H9 (cell line): ENCODE measurements at places on chromosomes 11 and 22. TPM values are rescaled to one million over a fixed set of nuclear protein-coding genes. Genes with fewer than 3 reads are reported as not detected.

GALR3 gene
- total RNA-seq = 0.31 and 0.59 TPM in 2 replicates

SLC22A6 gene
- total RNA-seq = not detected in 2 replicates

IFITM1 gene
- total RNA-seq = 498 and 500 TPM in 2 replicates

- no peak for DNase-seq
Observed at GRCh38 chr11:71140206-71140919, 112.0 kb downstream of the SHANK2 start.

DNA sequence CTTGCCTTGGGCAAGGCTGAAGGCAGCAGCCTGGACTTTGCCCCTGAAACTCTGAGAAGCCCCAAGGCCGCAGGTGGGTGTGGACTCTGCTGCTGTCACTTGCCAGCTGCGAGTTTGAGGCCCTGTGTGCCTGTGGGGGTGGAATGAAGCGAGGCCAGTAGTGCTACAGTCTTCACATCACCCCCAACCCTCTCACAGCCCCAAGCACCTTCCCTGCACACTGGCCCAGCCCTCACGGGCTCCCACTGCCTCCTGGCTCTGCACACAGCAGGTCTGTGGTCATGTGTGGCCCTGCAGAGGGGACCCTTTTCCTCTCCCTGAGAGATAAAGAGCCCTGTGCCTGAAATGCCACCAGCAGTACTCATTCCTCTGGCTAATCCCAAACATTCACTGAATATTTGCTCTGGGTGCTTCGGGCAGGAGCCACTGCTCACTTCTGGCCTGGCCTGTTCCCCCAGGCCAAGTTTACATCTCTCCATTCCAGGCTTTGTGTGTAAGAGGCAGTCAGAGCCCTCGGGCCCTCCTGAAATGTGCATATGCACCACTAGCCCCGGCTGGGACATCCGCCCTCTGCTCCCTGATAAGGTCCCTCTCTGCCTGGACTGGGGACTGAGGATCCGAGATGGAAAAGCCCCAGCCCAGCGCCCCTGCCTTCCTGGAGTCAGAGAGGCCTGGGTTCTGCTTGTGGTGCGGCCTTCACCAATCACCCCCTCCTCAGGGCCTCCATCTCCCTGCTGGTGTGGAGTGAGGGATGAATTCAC, 17.7 kb downstream of the MGAT3 start:
- peak; percentile 86 for DNase-seq

- DNase-seq = no peak
Observed at GRCh38 chr11:16312233-16312765, 44.0 kb downstream of the SOX6 start.
